ENCODE measurements at places on chromosomes 5 and 9.

GRCh38 chr9:95399261-95399660 lies 81.8 kb upstream of the FANCC start:
- DNase-seq: no peak

DNA sequence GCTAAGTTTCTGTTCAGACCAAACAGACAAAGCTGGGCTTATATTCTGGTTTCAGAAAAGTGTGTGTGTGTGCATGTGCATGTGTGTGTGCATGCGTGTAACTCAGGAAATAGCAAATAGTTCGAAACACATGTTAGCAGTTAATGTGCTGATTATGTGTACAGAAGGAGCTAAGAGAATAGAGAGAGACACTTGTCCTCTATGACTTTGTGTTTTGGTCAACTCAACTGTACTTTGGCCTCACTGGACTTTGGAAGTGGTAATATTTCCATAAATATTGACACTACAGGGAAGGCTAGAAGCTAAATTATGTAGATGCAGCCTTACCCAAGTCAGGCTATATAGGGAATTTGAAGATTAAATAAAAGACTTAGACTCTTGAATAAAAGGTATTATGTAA lies 155.5 kb downstream of the RAB3C start:
- no peak for DNase-seq

- DNase-seq: no peak
Measured at GRCh38 chr9:118670011-118670953, 699.0 kb downstream of the BRINP1 start.

- DNase-seq: no peak
Measured at GRCh38 chr5:134879456-134879855, 5.3 kb downstream of the TXNDC15 start.

DNA sequence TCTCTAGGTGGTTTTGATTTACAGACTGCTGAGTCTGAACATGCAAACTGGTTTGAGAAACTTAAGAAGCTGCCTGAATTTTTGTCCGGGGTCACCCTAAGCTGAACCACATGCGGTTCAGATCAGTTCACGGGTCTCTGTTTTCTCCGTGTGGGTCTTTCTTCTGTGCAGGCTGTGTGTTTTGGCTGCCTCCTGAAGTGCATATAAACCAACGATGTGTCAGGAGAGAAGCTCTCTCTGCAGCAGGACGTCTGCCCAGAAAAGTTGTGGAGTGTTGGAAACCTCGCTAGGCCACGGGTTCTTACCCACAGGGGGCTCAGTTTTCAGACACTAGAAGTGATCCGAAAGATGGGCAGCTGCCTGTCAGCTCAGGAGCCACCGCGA lies 364.2 kb downstream of the IRX2 start:
- DNase-seq: no peak

DNA sequence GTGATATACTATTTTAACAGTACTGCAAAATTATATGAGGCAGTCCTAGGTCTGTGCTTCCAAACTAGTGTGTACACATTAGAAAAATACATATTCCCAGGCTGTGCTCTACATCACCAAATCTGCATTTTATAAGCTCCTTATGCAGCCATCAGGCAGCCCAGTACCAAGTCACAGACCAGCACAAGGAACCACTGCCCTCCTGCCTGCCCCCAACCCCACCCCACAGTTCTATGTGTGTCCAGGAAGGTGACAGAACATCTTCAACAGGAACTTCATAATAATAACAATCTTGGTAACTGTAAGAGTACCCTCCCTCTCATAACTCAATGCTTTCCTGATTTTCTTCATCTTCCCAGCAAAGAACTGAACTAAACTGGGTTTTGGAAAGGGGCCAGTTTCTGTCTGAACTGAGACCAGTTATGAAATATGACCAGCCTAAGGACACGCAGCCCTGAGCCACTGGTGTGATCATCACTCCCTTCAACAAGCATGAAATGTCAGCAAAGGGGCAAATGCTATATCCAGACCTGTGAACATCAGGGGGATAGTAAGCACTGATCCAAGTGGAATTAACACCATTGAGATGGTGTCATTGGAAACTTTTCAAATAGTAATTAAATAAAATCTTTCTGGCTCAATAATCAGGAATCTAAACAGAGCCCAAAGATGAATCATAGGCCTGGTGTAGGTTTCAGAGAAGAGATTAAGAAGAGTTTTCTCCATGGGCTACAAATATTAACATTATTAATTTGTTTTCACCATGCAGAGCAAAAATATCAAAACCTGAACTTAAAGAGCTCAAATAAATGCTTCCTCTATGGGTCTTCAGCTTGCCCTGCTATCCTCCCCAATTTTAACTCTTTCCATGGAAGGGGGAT lies 82.1 kb downstream of the DPYSL3 start:
- peak; percentile 59 for DNase-seq

DNA sequence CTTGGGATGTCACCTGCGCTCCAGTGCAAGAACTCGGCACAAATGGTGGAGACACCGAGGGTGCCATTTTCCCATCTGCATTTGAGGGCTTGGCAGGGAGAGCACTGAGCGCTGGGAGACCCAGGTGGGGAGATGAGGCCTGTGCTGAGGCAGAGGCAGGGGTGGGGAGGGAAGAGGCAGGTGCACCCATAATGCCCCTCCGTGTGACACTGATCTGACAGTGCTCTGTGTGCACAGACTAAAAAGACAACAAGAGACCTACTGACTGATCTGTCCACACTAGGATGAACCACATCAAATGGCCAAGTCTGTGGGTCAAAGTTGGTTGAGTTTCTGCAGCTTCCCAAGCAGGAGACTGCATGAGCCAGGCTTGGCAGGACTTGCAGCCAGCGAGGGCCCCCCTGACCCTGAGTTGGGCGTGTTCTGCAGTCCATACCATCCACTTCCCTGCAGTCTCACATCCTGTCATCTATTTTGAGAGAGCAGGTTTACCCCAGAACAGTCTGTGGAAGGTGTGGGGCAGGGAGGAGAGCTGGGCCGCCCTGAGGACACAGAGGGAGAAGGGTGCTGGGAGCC lies 41.9 kb downstream of the NEK6 start:
- DNase-seq: no peak

- no peak for DNase-seq
Measured at GRCh38 chr9:132027752-132028663, 51.7 kb downstream of the MED27 start.

DNA sequence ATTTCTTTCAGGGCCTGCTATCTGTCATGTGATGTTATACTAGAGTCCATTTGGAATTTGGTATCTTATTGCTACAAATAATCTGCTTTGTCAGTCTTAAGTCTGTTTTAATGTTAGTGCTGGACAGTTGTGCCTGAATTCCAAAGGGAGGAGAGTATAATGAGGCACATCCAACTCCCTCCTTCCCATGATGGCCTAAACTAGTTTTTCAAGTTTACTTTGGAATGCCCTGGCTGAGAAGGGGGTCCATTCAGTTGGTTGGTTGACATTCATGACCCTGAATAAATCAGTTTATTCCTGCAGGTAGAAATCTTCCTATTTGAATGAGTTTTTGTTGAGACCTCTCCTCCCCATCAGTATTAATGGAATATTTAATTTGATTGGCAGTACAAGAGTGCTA lies 9.4 kb upstream of the LRRTM2 start:
- no peak for DNase-seq

DNA sequence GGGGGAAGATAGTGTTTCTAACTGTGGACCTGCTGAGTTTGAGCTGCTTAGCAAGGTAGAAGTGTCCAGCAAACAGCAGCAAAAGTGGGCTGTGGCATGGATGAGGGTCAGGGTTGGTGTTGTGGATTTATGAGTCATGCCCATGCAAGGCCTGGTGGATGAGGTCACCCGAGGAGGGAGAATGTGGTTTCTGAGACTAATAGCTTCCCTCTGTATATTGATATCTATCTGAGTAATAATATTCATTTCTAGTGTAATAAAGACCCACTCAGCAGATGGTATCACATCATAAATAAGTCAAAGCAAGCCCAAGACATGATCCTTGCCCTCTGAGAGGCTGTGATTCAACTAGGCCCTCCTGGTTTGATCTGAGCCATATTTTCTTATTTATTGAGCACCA lies 597.8 kb upstream of the CLINT1 start:
- peak; percentile 86 for DNase-seq

DNA sequence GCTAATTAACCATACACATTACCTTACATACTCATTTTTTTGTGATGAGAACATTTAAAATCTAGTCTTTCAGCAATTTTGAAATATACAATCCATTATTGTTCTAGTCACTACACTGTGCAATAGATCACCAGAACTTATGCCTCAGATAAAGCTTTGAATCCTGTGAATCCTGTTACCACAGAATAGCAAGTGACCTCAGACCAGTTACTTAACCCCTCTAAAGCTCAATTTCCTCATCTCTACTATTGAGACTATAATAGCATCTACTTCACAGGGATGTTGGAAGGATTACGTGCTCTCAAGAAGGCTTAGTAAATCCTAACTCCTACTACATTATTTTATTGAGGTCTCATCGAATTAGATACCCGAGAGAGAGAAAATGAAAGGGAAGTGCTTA lies 60.2 kb upstream of the PIP5K1B start:
- DNase-seq: no peak

- DNase-seq: no peak
Measured at GRCh38 chr5:36363744-36364143, 62.0 kb upstream of the RANBP3L start.

GRCh38 chr5:160488394-160489325 lies 67.0 kb downstream of the PTTG1 start:
- DNase-seq: no peak

GRCh38 chr9:26523577-26523976 lies 369.0 kb downstream of the CAAP1 start:
- no peak for DNase-seq

- DNase-seq: no peak
Measured at GRCh38 chr5:100827481-100827889, 75.6 kb downstream of the ST8SIA4 start.

GRCh38 chr5:94849821-94850736 lies 231.6 kb downstream of the SLF1 start:
- peak; percentile 50 for DNase-seq

GRCh38 chr5:146098047-146098446 lies 7.3 kb downstream of the PLAC8L1 start:
- DNase-seq: no peak

GRCh38 chr9:19379283-19379682 lies 753 bp downstream of the RPS6 start:
- DNase-seq: no peak

DNA sequence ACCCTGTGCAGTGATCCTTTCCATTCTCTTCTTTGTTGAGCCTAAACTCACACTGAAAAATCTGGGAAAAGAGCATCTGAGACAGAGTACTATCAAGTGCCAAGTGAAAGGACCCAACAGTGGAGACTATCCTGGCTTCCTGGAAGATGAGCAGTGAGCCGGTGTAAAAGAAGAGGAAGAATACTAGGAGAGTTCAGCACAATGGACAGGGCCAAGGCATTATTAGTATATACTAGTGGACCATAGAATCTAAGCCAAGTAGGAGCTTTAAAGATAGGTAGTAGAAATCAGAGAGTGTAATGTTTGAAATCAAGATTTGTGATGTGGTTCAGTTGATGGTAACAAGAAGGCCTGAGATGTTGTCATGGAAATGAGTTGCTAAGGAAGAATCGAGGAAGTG lies 140.8 kb downstream of the CAMK4 start:
- no peak for DNase-seq

GRCh38 chr5:172213126-172213525 lies 19.2 kb downstream of the EFCAB9 start:
- DNase-seq: no peak

- DNase-seq: peak; percentile 62
Measured at GRCh38 chr9:8718121-8718725, 918.6 kb upstream of the DMAC1 start.

DNA sequence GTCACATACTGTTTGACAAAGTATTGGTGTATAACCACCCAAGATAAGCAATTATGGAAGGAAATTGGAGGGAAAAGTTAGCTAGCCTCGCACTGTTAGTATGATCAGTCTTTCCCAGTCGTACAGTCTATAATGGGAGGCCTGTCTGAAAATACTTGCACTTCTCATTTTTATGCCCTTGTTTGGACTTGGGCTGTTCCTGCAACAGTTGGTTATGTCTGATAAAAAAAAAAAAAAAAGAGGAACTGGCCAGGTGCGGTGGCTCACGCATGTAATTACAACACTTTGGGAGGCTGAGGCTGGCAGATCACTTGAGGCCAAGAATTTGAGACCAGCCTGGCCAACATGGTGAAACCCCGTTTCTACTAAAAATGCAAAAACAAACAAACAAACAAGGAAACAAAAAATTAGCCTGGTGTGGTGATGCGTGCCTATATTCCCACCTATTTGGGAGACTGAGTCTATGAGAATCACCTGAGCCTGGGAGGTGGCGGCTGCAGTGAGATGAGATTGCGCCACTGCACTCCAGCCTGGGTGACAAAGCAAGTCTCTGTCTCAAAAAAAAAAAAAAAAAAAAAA lies 58.3 kb upstream of the ANKRD33B start:
- DNase-seq: no peak

Data from fibroblast of gingiva (primary cell).